CD4-positive, alpha-beta memory T cell (primary cell): ENCODE measurements at places on chromosomes 4 and X. TPM values are rescaled to one million over a fixed set of nuclear protein-coding genes. Genes with fewer than 3 reads are reported as not detected.

The FAM13A gene
- total RNA-seq = 9.6 TPM

The GLUD2 gene
- total RNA-seq = 0.53 TPM

The C4orf46 gene
- 4.4 TPM for total RNA-seq

The LGI2 gene
- total RNA-seq = not detected

The TSPAN6 gene
- total RNA-seq = 1.2 TPM

The KIAA1210 gene
- total RNA-seq = not detected

The FGFRL1 gene
- 22.4 TPM for total RNA-seq

The BEX5 gene
- total RNA-seq = 5.9 TPM

The PNMA6F gene
- total RNA-seq = not detected

The POU3F4 gene
- total RNA-seq = not detected

DNA sequence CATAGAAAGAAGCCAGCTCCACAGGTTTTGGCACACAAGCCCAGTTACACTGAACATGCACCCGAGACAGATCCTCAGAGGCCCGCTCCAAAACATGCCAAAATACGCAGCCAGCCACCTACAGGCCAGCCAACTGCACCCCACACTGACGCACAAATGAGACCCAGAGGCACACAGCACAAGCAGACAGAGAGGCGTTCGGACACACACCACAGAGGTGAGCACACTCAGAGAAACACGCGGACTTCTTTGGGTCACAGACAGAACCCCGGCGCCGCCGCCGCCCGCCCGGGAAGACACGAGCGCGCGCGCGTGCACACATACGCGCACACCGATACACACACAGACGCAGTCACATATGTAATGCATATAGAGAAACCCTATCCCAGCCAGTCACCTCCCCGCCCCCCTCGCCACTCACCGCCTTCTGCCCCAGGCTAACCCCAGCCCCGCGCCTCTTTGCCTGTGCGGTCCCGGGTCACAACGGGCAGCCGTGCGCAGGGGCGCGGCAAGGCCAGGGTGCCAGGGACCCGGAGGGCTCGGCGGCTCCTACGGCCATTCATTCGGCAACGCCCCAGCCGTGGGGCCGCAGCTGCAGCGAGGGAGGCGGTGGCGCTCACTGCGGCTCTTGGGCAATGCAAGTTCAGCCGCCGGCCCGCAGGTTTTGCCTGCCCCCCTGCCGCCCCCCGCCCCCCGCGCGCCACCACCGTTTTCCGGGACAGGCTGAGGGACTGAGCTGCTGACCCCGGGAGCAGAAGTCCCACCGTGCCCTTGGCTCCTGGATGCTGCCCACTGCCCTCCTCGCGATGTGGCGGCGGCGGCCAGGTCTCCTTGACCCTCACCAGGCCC, 553 bp downstream of the SEPTIN6 start:
- peak; percentile 84 for DNase-seq

DNA sequence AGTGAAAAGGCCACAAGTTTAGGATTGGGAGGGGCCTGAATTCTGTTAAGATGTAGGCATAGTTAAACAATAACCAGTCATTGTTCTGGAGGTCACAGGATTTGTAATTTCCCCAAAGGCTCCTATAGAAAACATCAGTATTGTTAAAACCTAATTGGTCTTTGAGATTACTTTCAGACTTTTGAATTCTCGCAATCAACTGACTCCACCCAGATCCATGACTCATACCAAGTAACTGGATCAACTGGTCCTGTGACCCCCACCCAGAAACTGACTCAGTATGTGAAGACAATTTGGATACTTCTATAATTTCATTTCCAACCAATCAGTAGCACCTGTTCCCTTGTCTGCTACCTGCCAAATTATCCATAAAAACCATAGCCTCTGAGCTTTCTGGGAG, 28.4 kb downstream of the MAGEB16 start:
- no peak for DNase-seq

- DNase-seq = no peak
Measured at GRCh38 chr4:38266616-38267015, 306.4 kb downstream of the PTTG2 start.

DNA sequence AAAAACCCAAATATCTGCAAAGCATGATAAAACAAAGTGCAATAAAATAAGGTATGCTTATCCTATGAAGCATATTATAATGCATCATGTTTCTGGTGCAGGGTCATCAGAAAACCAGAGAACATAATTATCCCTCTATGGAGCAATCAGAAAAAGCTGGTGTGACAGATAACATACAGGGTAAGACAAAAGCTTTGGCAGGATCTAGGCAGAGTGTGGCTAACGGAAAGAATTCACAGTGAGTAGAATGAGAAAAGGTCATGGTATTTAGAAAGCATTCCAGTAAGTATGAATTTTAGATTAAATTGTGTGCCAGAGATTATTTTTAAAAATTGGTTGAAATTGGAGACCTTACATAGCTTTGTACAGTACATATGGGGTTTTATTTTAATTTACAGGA, 29.0 kb upstream of the UGT2B4 start:
- DNase-seq = no peak

GRCh38 chrX:128020701-128021100, 31.5 kb downstream of the ACTRT1 start:
- no peak for DNase-seq

GRCh38 chrX:34426334-34426733, 230.8 kb downstream of the TMEM47 start:
- no peak for DNase-seq

- no peak for DNase-seq
Measured at GRCh38 chr4:130154901-130155300, 1058.9 kb downstream of the C4orf33 start.

DNA sequence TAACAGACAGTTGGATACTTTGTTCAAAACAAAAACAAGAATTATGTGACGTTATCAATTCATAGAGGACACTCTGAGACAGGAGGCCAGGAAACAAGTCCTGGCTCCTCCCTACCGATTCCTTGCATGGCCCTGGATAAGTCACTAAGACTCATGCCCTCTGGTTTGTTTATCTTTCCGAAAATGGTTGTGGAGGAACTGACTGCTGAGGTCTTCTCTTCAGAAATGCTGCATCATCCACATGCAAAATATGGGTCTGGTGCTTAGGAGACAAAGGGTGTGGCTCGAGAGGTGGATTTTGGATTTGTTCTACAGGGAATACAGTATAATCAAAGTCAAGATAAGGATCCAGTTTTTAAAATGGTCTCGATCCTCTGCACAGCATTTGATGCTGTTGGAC, 130.9 kb downstream of the RELL1 start:
- DNase-seq = no peak

DNA sequence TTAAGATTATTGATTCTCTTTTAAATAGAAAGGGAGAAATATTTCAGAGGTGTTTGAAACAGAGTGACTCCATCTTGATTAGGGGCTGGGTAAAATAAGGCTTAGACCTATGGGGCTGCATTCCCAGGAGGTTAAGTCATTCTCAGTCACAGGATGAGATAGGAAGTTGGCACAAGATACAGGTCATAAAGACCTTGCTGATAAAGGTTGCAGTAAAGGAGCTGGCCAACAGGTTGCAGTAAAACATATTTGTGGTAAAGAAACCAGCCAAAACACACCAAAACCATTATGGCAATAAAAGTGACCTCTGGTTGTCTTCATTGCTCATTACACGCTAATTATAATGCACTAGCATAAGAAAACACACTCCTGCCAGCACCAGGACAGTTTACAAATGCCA, 165.0 kb downstream of the SPIN4 start:
- no peak for DNase-seq

DNA sequence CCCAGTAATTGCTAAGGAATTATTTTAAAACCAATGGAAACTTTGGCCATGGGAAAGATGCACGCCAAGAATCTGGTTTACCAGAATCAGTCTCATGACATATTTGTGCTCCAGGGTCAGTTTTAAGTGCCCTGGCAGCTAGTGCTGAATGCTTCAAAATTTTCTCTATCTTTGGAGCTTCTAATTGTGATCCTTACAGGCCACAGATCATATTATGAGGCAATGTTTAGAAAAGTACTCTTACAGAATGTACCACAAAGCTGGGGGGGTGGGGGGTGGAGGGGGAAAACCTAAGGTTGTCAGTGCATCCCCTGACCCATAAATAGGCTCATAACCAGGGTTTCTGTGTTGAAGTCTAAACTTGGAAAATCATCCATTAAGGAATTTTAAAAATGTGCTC, 514.5 kb downstream of the INPP4B start:
- no peak for DNase-seq

DNA sequence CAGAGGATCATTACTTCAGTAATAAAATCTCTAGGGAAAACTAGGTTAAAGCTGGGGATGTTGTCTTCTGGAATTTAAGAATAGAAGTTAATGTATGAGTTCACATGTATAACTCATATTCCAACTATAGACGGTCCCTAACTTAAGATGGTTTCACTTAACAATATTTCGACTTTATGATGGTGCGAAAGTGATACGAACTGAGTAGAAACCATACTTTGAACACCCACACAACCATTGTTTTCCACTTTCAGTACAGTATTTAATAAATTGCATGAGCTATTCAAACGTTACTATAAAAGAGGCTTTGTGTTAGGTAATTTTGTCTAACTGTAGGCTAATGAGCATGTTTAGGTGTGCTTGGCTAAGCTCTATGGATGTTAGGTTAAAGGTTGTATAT, 38.7 kb downstream of the CCSER1 start:
- no peak for DNase-seq

- DNase-seq = no peak
Measured at GRCh38 chr4:15714141-15714540, 11.3 kb downstream of the BST1 start.

GRCh38 chrX:153968754-153969124, 2.9 kb downstream of the HCFC1 start:
- no peak for DNase-seq

GRCh38 chrX:5409106-5409505, 819.6 kb downstream of the NLGN4X start:
- DNase-seq = no peak

GRCh38 chr4:158316264-158316663, 106.0 kb downstream of the TMEM144 start:
- DNase-seq = no peak

GRCh38 chr4:84778041-84778440, 188.4 kb downstream of the WDFY3 start:
- no peak for DNase-seq

DNA sequence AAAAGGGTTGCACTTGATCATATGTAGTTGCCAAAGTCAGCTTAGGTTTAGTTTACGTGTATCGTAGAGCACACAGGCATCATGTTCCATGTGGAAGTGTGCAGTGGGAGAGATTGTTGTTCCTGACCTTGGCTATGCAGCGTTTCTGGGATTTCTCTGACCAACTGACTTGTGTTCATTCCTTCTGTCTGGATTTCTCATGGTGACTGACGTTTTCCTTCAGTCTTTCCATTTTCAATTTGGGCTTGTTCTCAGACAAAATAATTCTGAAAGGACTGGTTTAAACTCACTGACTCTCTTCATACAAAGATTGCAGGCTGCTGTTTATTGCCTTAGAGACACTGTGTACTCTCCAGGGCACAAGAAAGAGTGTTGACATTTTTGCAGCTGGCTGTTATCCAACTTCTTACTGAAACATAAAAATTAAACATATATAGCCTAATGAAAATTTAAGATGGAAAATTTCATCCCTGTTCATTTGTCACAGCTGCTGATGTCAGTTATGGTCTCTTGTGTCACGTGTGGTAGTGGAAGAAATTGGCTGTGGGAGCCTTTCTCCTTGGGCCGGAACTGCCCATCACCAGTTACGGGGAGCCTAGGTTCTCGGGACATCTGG, 95.4 kb downstream of the TNIP2 start:
- DNase-seq = no peak

DNA sequence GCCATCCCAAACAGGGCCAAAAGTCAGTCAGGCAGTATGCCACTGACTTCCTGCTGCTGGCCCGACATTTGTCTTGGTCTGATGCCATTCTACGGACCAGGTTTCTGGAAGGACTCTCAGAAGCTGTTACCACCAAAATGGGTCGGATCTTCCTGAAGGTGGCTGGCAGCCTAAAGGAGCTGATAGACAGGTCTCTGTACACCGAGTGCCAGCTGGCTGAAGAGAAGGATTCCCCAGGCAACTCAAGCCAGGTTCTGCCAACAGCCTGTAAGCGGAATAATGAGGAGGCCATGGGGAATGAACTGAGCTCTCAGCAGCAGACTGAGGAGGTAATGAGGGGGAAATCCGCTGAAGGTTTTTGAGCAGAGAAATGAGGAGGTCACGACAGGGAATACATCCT, 95.7 kb downstream of the RTL9 start:
- no peak for DNase-seq

GRCh38 chr4:108191269-108191914, 22.7 kb upstream of the LEF1 start:
- DNase-seq = no peak

- DNase-seq = no peak
Measured at GRCh38 chrX:121666171-121666570, 618.8 kb downstream of the GLUD2 start.

- no peak for DNase-seq
Measured at GRCh38 chr4:173524218-173525117, 5.6 kb downstream of the HAND2 start.
